Hematopoietic multipotent progenitor cell treated with erythropoietin and hydrocortisone succinate and interleukin-3 and kit ligand, for 17 days (in vitro differentiated cells): ENCODE measurements at places on chromosomes 7 and 10.

- no peak for DNase-seq
Observed at GRCh38 chr7:6500691-6501090, 50.6 kb downstream of the GRID2IP start.

- DNase-seq = no peak
Observed at GRCh38 chr10:82278401-82279182, 403.6 kb downstream of the NRG3 start.

DNA sequence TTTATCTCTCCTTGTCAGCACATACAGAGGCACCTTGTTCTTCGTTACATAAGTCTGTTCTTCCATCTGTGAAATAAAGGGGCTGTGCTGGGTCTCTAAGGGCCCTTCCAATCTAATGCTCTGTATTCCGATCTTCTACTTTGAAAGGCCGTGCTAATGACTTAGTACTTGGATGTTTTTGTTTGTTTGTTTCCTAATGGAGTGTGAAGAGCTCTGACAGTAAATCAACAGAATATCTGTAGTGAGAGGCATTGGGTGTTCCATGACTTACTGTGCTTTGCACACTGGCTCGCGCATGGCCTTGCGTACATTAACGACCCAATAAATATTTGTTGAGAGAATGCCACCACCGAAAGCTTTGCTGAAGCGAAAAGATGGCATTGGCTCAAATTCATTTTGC lies 162.1 kb downstream of the CHN2 start:
- DNase-seq = no peak

GRCh38 chr7:39949971-39950472 lies at the start of gene CDK13:
CDK13 (plus strand) TSS chr7:39950256; CDS start chr7:39950642, 386 bp downstream.
- DNase-seq = peak; percentile 73

- DNase-seq = no peak
Observed at GRCh38 chr7:89605362-89605761, 548.9 kb upstream of the STEAP1 start.

GRCh38 chr7:30285067-30285535 lies 704 bp downstream of the ZNRF2 start:
- no peak for DNase-seq

GRCh38 chr10:9898633-9899395 lies 1118.9 kb upstream of the CELF2 start:
- DNase-seq = no peak

DNA sequence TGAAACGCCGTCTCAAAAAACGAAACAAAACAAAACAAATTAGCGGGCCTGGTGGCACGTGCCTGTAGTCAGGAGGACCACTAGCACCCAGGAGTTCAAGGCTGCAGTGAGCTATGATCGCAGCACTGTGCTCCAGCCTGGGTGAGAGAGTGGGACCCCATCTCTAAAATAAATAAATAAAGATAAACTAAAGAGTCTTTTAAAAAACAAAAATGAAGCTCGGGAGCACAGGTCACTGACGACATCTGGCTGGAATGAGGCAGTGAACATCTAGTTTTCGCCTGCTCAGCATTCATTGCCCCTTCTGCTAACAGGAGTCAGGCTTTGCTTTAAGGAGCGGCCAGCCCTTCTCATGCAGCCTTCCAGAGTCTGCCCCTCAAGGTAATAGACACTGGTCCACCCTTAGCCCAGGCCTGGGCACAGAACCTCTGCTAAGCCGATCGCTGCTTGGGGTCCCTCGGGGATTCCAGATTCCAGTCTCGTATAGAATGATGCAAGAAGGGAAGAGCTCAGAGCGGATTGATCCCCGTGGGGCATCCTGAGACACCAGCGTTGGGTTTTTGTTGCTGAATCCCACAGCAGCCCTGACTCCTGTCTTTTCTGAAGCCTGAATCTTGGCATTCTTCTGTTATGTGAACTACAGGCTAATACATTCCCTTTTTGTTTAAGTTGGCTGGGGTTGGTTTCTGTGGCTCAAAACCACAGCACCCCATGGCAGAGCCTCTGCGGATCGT lies 14.2 kb upstream of the FOXK1 start:
- DNase-seq = no peak

GRCh38 chr7:155881471-155882350 lies 69.4 kb upstream of the SHH start:
- no peak for DNase-seq

DNA sequence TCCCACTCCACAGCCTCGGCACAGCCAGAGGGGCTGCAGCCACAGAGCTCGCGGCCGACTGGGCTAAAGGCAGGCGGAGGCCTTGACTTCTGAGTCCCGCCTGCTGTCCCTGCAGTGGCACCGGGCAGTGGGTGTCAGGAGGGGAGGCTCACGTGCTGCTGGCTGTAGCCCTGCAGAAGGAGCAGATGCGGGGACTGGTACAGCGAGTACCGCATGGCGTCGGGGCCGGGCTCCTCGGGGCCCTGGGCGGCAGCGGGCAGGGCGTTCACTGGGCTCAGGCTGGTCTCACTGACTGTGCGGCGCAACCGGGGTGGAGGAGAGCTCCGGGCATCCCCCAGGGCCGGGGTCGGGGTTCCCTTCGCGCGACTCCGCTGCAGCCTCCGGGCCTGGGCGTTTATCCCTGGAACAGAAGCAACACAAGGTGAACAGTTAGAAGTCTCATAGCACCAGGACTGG lies 25.6 kb downstream of the PAPOLB start:
- DNase-seq = no peak

GRCh38 chr10:89301721-89302445 lies at the start of gene IFIT2:
IFIT2 (plus strand) TSS chr10:89302046; CDS start chr10:89302124, 78 bp downstream.
- peak; percentile 81 for DNase-seq

DNA sequence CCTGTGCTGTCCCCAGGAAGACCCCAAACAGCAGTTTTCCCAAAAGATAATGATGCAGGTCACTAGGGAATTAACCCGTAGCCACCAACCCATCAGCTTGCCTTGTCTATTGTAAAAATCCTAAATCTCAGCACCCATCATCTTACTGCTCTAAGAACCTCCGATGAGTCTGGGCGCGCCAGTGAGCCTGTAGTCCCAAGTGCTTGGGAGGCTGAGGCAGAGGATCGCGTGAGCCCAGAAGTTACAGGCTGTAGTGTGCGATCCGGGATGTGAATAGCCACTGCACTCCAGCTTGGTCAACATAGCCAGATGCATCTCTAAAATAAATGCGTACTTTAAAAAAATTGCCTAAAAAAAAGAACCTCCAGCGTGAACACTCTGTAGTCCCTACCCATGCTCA lies 951 bp downstream of the AS3MT start:
- no peak for DNase-seq

- no peak for DNase-seq
Observed at GRCh38 chr10:53276797-53277196, 504.2 kb upstream of the MBL2 start.

DNA sequence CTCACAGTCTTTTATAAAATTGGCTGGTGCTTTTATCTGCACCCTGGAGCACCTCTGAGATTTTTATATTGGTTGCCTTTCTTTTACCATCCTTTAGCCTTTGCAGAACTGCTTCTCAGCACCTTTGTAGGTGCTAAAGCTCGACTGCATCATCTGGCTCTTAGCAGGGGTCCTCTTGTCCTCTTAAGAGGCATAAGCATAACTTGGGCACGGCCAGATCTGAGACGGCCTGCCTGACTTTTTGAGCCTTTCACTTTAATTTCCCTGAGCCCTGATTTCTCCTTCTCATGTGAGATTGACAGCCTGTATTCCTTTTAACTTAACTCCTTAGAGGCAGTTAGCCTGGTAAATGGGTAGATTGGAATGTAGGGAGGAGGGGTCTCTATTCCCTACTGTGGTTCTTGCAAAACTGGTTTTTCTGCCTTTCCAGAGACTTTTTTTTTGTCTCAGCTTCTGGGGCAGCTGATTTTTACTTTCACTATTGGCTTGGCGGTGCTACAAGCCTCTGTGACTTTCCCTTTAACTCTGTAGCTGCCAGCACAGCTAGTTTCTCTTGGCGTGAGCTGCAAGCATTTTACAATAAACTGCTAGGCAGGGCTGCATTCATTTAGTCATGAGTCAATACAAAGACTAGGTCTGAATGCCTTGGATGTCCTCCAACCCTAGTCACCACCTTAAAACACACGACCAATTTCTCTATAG lies 24.0 kb downstream of the ZPBP start:
- DNase-seq = no peak

DNA sequence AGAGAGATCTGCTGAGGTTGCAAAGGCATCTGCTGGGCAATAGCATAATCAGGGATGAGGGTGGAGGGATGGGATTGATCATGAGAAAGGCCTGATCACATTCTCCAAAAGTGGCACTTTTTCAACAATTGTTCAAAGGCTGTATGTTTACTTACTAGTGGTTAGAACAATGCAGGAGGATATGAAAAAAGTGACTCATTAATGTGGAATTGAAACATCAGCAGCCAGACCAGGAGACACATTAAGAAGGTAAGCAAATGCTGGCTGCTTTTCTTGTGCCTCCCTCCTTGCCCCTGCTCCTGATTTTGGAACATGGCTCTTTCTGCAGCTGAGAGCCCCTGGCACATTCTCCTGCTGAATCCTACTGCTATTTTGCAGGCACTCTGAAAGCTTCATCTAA lies 63.5 kb downstream of the FAM204A start:
- no peak for DNase-seq

GRCh38 chr7:104040666-104041065 lies 51.2 kb upstream of the RELN start:
- no peak for DNase-seq

DNA sequence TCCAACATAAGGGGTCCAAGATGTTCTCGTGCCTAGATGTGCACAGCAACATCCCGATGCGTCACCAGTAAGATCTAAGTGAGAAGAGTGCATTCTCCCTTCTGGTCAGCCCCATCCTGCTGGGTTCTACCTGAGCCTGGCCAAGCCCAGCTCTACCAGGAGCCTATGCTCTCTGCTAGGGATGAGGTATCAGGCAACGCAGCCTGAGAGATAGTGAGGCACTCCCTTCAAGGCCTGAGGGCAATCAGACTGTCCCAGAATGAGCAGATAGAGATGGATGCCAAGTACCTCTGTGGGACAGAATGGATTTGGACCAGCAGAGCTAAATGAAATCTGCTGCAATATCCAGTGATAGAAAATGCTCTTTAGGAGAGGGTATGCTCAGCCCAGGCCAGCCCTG lies 26.7 kb downstream of the DDC start:
- DNase-seq = peak; percentile 35

DNA sequence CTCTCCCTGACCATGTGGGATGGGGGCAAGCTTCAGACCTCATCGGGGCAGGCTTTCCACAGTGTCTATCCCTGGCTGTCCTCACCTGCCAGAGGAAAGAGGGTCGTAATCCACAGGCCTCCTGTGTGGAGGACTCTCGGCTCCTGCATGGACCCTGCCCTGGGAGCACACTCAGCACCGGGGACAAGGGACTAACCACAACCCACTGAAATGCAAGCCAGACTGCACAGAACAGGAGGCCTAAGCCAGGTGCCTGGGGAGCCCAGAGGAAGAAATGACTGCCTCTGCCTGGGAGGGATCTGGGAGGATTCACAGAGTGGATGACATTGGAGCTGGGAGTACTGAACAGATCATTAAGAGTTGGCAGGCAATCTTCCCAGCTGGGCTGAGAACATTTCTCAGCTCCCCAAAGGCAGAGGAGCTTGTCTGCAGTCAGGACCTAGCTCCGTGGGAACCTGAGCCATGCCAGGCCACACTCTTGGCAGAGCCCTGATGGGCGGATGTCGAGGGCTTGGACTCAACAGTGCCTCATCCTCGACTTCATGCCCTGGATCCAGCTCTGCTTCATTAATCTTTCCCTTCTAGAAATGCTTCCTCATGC lies 213.4 kb downstream of the USP6NL start:
- DNase-seq = no peak

GRCh38 chr10:13593535-13593934 lies 6.8 kb downstream of the PRPF18 start:
- no peak for DNase-seq

GRCh38 chr7:24959735-24960485 lies 20.1 kb downstream of the OSBPL3 start:
- DNase-seq = no peak

DNA sequence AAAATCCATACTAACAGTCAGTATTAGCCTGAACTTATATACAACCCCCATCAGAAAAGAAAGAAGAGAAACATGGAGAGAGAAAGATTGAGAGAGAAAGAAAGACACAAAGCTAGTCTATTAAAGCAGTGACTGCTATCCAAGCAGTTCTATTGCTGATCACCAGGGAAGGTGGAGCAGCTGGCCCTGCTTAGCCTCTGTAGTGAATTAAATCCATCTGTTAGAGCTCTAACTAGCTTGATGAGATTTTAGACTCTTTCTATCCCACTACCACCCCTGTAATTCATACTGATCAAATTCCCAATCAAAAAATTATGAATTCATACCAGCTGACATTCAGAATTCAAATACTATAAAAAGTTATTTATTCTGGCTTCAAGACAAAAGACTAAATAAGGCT lies 486.0 kb upstream of the LRRN3 start:
- no peak for DNase-seq

DNA sequence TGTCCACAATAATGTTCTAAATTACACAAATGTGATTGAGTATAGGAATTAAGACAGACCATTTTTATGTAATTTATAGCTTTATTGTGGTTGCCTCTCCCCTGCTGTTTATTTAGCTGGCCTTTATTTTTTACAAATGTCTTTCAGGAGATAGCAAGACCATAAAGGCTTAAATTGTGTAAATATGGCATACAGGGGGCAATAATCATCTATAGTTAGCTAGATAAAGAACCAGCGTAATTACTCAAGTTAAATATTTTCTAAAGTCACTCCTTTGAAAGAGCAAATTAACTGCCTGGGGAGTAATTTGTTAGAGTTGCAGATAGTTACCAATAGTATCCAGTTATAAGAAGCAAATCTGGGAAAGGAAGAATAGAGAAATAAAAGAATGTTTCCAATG lies at the start of gene MALRD1:
Gene MALRD1, plus strand, starts transcription at position 313 of the 400 bp plus-strand sequence. CDS start 138 bp downstream, outside the sequence.
- no peak for DNase-seq

DNA sequence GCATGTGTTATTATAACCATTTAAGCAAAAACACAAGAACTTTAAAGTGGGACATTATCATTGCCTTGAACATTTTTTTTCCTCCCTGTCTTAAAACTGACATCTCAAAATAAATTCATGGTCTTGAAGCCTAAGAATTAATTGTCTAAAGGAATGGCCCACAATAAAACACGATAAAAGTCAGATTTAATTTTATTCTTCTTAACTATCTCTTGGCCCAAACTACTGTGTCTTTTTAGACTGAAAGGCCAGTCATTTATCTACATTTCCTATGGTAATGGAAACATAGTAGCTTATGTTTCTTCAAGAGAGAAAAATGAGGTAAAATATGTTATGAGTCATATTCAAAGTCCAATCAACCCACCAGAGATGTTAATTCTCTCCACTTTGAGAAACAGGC lies 24.4 kb upstream of the ETV1 start:
- DNase-seq = no peak

DNA sequence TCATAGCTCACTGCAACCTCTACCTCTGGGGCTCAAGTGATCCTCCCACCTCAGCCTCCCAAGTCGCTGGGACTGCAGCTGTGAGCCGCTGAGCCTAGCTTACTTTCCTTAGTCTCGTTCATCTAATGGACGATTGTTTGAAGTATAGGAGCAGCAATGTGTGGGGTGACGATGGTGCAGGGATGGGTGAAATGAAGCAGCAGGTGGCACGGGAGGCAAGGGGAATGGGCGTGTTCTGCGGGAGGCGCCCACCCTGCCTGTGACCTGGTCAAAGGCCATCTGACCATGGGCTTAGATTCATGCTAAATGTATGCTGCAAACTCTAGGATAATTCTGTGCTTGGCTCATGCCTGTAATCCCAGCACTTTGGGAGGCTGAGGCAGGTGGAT lies 210.7 kb downstream of the MAD1L1 start:
- DNase-seq = no peak
